ENCODE measurements at places on chromosomes 4 and X. TPM values are rescaled to one million over a fixed set of nuclear protein-coding genes. Genes with fewer than 3 reads are reported as not detected.

ATXN3L gene
- not detected for total RNA-seq

FRMD7 gene
- total RNA-seq = not detected

RNF175 gene
- total RNA-seq = not detected

CLCN4 gene
- total RNA-seq = not detected

PROM1 gene
- total RNA-seq = not detected

COX7B gene
- total RNA-seq = 295 TPM

MND1 gene
- 36.1 TPM for total RNA-seq

CTAG2 gene
- total RNA-seq = not detected

CLDN34 gene
- not detected for total RNA-seq

NAA11 gene
- total RNA-seq = not detected

GLRA2 gene
- total RNA-seq = not detected

AGTR2 gene
- total RNA-seq = not detected

F8A3 gene
- total RNA-seq = 0.27 TPM

GIMD1 gene
- not detected for total RNA-seq

NUP62CL gene
- total RNA-seq = 2.5 TPM

PDE6B gene
- total RNA-seq = 16.1 TPM

ALB gene
- not detected for total RNA-seq

MAP7D2 gene
- 0.22 TPM for total RNA-seq

QDPR gene
- 35.5 TPM for total RNA-seq

Measured in activated CD4-positive, alpha-beta memory T cell treated with anti-CD3 and anti-CD28 coated beads for 36 hours (primary cell).